Mesangial cell (primary cell): ENCODE measurements at places on chromosomes 6 and 20. TPM values are rescaled to one million over a fixed set of nuclear protein-coding genes. Genes with fewer than 3 reads are reported as not detected.

ZBTB46 gene
- total RNA-seq: 1.8 and 5.6 TPM in 2 replicates

TINAG gene
- 0.16 and 4.6 TPM in 2 replicates for total RNA-seq

MTFR2 gene
- total RNA-seq: 2.4 and 6.2 TPM in 2 replicates

METTL24 gene
- 0.65 and 6.6 TPM in 2 replicates for total RNA-seq

DEFB124 gene
- not detected in 2 replicates for total RNA-seq
